ENCODE measurements at places on chromosomes 2 and 18.

- DNase-seq, result no peak
Observed at GRCh38 chr2:53006980-53007379, 760.6 kb upstream of the CHAC2 start.

- DNase-seq, result no peak
Observed at GRCh38 chr2:20569464-20570223, 81.3 kb downstream of the HS1BP3 start.

DNA sequence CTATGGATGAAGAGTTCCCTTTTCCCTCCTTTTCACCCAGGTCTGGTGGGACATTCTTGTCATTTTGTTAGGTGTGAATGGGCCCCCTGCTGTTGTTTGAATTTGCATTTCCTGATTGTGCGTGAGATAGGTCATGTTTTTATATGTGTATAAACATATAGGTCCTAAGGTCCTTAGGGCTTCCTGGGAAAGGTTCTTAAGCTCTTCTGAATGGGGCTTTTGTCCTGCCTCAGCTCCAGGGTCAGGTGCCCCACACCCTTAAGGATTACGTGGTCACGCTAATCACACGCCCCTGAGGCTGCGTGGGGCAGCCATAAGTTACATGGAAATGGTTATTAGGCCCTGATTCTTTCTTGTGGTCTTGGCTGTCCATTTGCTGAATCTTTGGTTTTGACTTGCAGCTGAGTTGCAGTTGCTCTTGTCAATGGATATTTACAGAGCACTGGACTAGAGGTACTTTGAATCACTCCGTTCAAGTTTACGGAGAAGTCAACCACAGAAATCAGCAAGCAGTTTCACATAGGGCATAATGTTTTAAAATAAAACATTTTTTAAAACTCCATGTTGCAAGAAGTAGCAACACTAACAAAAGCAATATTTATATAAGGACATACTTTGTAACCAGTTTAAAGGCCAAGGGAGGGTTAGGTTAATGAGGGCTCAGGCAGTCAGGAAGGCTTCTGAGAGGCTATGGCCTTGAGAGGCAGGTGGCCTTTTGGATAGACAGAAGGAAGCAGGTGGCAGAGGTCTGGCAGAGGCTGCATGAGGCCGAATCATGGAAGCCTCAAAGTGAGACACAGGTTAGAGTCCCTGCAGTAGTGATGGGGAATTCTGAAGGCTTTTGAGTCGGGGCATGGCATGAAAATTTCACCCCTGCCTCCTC lies 24.2 kb downstream of the LIPG start:
- no peak for DNase-seq

DNA sequence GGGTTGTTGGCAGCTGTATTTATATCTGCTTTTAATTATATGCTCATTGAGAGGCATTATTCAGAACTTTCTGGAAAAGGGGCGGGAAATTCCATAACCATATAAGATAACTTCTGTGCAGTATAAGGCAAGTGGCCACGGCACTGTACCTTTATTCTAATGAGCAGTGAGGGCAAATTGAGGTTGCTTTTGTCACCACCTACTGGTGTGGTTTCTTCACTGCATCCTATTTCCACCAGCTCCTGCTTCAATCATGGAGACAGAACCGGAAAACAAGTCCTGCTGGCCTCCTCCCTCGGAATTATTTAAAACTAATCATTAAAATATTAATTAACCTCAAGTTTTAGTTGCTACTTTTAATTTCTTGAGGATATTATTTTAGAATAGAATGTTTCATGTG lies 759.4 kb downstream of the CBLN2 start:
- no peak for DNase-seq

GRCh38 chr2:161415034-161415986 lies 787 bp upstream of the TBR1 start:
- no peak for DNase-seq

DNA sequence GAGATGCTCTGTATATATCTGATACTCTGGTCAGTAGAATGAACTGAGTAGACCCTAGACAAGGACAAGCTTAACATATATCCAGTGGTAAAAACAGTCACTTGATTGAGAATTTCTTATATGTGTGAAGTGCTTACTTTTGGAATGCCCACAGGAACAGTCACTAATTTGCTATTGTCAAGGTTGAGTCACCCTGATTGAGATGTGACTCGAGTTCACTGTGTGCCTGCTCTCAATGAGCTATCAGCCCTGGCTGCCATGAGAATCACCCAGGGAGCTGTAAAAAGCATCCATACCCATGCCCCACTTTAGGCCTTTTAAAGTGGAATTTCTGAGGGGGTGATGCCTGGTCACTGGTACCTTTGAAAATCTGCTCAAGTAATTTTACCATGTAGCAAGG lies 283.7 kb downstream of the SUCLG1 start:
- DNase-seq, result no peak

DNA sequence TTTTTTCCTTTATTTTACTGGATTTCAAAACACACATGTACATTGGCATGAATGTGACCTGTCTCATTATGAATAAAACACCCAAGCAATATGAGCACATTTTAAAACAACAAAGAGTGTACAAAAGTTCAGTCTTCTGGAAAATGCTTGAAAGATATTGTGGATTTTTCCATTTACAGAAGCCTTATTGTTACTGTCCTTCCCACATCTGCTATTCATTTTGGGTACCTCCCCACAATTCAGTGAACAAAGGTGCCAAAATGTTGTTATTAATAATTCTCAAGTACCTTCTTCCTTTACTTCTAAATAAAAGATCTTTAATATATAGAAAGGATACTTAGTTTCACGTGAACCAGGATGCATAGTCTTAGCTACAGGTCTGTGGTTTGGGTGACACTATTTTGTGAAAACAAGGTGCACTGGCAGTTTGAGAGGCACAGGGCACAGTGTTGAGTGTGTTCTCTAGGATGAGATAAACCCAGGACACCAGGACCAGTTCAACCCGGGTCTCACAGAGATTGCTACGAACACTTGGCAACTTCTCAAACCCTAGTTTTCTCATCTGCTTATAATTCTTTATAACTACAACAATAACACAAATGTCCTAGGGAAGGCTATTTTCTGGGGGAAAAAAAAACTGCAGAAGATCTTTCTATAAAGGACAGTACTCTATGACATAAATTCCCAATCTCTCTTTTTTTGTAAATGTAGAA lies 84.5 kb upstream of the GALNT5 start:
- DNase-seq, result no peak

DNA sequence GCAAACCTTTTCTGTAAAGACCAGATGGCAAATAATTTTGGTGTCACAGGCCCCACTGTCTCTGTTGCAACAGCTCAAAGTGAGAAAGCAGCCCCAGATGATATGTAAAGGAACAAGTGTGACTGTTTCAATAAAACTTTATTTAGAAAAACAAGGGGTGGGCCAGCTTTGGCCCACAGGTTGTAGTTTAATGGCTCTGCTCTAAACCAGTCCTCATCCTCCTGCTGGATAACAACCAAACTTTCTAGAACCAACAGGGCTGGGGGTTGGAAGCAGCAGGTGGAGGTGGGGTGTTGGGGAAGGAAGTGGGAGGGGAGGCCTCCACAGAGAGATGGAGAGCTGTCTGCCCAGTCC lies 28.8 kb upstream of the INHBB start:
- DNase-seq, result no peak

- no peak for DNase-seq
Observed at GRCh38 chr18:26711756-26712155, 153.8 kb downstream of the AQP4 start.

- no peak for DNase-seq
Observed at GRCh38 chr2:216222650-216223352, 113.7 kb downstream of the XRCC5 start.

DNA sequence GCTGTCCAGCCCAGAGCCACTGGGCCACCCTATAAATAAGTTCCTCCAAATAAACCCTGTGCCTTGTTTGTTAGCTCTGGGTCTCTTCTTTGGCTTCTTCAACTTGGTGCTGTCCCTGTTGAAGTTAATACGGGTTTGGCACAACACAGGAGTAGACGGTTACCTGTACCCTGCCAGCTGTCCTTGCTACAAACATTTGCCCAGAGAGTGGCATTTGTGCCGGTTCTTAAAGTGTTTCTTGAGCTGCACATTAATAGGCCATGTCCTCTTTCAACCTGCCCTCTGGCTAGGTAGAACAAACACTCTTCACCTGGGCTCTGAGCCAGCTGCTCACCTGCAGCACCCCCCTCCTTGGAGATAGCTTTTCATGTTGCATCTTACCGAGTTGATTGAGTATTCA lies 139.2 kb downstream of the NEDD4L start:
- DNase-seq, result no peak

GRCh38 chr2:235106874-235107639 lies 155.2 kb downstream of the SH3BP4 start:
- no peak for DNase-seq

GRCh38 chr2:165790466-165790865 lies 3.6 kb downstream of the GALNT3 start:
- DNase-seq, result no peak

- DNase-seq, result no peak
Observed at GRCh38 chr2:135985826-135986393, 484 bp upstream of the DARS1 start.

DNA sequence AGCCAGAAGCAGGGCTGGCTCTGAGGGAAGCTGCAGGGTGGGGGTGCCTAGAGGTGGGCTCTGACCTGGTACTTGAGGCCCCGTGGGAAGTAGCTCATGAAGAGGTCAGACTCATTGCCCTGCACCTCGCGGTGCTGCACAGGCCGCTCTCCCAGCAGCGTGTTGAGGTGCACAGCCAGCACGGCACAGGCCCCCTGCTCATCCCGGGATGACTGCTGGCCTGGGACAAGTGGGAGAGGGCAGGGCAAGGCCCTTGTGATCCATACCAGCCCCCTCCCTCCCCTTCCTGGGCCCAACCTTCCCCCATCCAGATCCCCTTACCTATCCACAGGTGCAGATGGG lies 8.7 kb downstream of the CAPG start:
- no peak for DNase-seq

GRCh38 chr2:883803-884748 lies 66.6 kb upstream of the SNTG2 start:
- no peak for DNase-seq

GRCh38 chr18:11118051-11118766 lies 31.2 kb downstream of the PIEZO2 start:
- no peak for DNase-seq

DNA sequence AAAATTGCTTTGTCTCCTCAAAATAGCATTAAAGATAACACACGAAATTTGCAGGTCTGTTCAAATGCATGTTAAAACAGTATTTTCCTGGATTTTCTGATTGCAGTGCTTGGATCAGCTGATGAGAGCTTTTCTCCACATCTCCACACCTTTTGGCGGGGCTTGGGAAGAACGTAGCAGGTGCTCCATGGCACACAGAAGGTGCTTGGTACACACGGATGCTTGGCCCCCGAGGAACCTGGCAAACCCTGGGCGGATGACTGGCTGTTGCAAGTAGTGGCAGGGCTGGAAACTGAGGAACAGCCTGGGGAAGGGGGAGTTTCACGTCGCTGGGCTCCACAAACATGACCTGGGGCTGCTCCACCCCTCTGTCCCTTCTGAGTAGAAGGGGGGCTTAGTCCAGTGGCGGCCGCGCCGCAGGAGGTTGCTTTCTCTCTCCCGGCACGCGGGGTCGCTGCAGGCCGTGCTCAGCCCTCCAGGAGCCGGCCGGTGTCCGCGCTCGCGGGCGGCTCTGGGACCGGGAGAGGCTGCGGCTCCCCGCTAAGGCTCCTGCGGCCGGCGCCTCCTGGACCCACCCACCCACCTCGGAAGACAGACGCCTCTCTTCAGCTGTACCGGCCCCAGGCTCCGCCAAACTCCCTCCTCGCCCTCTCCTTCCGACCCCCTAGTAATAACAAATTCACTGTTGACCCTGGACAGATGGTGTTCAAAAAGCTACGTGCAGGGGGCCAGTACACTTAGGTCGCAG lies 69.3 kb downstream of the MARCO start:
- DNase-seq, result no peak

- DNase-seq, result peak; percentile 46
Observed at GRCh38 chr2:18520451-18521425, 39.7 kb downstream of the RDH14 start.

DNA sequence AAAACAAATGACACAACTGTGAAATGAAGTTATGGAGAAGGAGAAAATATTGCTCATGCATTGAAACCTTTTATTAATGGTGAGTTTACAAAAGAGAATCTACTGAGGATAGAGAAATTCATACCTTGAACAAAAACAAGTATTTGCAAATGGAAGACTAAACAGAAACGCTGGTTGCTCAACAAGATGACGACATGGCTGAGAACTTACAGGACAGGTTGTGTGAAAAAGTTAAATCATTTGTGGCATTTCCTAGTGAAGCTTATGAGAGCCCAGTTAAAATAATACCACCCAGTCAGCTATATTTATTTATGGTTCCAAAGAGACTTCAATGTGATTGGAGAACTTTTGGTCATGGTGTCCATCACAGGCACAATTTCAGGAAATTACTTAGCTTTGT lies 148.6 kb upstream of the PKDCC start:
- no peak for DNase-seq

DNA sequence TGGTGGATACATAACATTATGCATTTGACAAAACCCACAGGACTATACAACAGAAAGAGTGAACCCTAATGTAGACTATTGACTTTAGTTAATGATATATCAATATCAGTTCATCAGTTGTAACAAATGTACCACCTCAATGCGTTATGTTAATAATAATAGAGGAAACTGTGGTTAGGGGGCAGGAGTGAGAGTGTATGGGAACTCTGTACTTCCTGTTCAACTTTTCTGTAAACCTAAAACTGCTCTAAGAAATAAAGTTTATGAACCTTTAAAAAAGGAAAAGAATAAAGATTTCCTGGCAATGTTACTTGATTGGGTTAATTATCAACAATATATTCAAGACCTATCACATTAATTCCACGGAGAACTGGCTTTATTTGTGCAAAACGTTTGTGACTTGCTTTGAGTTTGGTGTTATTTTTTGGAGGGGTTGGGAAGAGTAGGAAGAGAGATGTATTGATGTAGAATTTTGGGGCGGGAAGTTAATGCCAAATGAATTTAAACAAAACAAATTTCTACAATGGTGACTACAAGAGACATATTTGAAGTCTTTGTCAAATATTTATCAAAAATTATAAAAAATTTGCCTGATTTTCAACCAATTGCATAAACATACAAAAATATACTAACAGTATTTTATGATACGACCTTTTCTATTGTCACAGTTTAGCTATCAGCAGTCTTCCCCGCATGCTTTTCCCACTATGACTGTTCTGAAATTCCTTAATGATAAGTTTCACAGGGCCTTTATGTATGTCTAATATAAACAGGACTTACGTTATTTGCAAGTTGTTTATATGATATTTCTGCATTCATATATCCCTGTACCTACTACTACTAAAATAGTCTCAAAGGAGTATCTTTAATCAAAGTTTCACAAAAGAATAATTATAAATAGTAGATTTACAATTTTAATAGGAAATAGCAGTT lies 2.1 kb upstream of the RTN4 start:
- no peak for DNase-seq

DNA sequence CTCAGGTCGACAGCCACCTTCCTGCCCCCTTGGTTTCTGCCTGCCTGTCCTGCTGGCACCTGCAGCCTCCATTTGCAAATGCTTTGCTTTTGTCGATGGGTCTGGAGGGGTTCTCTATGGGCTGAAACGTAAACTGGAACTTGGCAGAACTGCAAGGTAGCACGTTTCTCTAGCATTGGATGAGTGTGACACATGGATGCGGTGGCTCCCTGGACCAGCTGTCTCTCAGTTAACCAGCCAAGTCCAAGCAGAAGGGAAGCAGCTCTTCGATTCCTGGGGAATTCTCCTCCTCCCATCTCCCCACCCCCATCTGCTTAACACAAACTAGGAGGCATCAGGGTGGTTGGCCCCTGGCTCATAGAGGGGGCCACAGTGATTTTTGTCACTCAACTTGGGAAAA lies 57.3 kb downstream of the ITGB1BP1 start:
- no peak for DNase-seq

- DNase-seq, result no peak
Observed at GRCh38 chr2:11410101-11410500, 55.9 kb downstream of the E2F6 start.

GRCh38 chr2:206098471-206098870 lies 12.5 kb upstream of the INO80D start:
- no peak for DNase-seq

Measured in thoracic aorta (tissue), 2 donors.